ELR (cell line): ENCODE measurements at places on chromosomes 3 and 15.

DNA sequence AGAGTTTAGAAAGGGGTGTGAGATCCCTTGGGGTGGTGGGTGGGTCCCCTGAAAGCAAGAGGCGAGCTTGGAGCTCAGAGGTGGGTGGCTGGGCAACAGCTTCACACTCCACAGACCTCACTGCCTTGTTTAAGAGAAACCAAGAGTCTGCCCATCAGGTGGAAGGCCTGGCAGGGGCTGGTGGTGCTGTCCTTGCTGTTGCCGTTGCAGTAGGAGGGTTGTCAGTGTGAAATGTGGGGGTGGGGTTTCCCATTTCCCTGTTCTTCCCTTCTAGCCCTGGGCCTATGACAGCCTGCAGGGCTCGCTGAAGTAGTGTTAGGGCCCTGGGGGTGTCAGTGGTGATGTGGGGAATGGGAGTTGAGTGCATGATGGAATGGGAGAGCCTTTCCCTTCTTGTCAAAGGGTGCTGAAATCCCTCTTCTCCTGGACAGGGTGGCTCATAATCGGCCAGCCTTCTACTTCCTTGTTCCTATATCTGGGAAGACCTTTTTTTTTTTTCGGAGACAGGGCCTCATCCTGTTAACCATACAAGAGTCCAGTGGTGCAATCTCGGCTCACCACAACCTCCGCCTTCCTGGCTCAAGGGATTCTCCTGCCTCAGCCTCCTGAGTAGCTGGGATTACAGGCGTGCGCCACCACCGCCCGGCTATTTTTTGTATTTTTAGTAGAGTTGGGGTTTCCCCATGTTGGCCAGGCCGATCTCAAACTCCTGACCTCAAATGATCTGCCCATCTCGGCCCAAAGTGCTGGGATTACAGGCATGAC lies 4.3 kb downstream of the PLEKHO2 start:
- no peak for DNase-seq

GRCh38 chr3:6605227-6605626 lies 255.7 kb upstream of the GRM7 start:
- DNase-seq = no peak

DNA sequence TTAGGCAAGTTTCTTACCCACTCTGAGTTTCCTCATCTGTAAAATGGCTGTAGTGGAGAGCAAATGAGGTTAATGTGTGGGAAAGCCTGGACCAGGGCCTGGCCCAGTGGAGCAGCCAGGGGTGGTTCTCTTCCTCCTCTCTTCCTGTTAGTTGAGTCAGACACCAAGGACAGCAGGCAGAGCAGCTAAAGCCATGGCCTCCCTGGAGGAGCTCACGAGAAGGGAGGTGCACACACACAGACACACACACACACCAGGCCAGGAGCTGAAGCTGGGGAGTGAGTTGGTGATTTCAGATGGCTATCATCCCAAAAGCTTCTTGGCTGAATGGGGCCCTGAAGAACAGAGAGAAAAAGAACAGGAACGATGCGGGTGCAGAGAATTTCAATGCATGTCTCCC lies 33.2 kb upstream of the TSPAN3 start:
- no peak for DNase-seq

DNA sequence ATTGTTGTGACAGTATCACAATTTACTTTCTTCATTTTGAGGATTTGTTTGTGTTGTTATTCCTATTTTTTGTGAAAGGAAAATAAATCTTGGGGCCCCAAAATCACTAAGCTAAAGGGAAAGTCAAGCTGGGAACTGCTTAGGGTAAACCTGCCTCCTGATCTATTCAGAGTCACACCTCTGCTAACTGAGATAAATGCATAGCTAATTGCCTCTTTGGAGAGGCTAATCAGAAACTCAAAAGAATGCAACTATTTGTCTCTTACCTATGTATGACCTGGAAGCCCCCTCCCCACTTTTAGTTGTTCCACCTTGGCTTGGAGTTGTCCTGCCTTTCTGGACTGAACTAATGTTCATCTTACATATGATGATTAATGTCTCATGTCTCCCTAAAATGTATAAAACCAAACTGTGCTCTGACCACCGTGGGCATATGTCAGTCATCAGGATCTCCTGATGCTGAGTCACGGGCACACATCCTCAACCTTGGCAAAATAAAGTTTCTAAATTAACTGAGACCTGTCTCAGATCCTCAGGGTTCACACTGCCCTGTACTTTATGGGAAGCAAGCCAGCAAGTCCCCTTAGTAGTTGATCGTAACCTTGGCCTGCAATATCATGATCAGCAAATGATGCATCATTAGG lies 523.2 kb upstream of the GOLIM4 start:
- no peak for DNase-seq

- peak; percentile 23 for DNase-seq
Measured at GRCh38 chr15:51678096-51678495, 3.2 kb upstream of the SCG3 start.

GRCh38 chr3:57961828-57962447 lies 46.3 kb upstream of the FLNB start:
- peak; percentile 78 for DNase-seq

DNA sequence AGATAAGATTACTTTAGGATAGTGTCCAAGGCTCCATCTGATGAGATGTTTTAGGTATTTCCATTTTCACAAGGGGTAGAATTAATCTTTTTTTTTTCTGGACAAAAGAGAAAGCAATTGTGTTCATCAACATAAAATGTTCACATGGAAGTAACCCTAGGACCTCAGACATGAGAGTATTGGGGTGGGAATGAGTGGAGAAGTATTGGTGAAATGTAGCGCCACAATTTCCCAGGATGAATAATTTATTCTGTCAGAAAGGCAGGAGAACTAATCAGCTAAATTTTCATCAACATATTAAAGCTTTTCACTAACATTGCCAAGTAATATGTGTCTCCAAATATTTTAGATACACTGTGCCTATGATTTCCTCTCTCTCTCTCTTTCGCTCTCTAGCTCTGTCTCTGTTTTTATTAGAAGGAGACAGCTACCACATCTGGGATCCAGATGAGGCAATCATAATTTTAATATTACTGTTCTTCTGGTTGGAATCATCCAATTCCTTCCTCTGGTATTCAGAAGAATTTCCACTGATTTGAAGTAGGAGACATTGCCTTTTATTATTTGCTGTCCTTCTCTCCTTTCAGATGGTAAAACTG lies 21.6 kb upstream of the ZNF280D start:
- no peak for DNase-seq

DNA sequence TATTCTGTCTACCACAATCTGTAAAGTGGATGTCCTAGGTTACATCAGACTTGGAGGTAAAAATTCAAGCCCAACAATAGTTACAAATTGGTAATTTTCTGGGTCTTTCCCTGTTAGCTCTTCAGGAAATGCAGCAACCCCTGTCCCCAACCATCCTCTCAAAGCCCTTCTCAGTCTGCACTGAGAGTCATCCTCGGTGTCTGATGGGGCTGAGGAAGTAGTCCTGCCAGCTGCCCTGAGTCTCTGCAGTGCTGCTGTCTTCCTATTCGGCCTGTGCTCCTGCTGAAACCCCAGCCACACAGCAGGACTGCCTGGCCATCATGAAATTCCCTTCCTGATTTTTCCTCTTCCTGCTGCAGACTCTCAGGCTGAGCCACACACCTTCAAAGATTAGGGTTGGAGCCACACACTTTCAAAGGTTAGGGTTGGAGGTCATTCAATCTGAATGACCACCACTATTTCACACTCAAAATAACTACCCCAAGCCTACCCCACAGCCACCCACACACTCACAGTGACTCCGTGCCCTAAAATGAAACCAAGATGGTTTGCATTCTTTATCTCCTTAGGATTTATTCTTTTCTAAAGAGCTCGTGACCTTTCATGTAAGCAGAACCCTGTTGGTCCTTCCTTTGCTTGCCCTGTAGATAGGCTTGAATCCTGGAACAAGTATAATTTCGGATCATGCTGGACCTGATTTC lies 17.6 kb downstream of the TRIM42 start:
- DNase-seq = no peak

GRCh38 chr3:89314454-89315098 lies 207.2 kb downstream of the EPHA3 start:
- peak; percentile 8 for DNase-seq

DNA sequence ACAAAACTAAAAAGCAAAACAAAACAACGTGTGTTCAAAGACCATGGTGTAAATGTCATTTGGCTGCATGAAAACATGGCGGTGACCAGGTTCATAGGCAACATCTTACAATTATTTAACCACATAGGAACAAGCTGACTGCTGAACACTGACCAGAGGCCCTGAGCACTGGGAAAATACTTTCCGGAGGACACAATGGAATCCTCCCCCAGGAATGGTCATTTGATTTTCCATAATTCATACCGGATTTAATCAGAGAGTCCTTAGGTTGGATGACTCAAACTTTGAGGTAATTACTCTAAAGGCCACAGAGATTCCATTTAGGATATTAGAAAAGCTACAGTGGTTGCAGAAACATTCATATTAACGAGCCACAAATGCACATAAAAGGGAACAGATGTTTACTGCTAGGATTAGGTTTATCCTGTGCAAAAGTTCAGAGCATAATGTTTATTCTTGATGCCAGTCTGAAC lies 254.7 kb downstream of the NR1D2 start:
- DNase-seq = peak; percentile 53

DNA sequence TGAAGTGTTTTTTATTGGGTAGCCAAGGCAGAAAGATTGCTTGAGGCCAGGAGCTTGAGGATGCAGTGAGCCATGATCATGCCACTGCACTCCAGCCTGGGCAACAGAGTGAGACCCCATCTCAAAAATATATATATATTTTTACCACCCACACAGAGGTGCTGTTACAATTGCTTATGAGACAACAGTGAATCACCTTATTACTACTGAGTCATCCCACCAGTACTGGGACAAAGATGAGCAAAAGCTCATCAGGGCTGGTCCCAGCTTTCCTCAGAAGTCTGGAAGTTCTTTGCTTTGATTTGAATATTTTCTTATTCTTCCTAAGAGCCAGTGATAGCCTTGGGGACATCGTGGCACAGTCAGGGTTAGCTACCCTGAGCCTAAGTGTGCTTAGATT lies 207.7 kb downstream of the SOX2 start:
- DNase-seq = peak; percentile 14

- DNase-seq = peak; percentile 44
Measured at GRCh38 chr3:14640157-14640562, 11.4 kb upstream of the CCDC174 start.

- DNase-seq = no peak
Measured at GRCh38 chr3:54123776-54124196, 1.4 kb downstream of the CACNA2D3 start.

- peak; percentile 44 for DNase-seq
Measured at GRCh38 chr3:24521420-24522145, 26.9 kb upstream of the THRB start.

DNA sequence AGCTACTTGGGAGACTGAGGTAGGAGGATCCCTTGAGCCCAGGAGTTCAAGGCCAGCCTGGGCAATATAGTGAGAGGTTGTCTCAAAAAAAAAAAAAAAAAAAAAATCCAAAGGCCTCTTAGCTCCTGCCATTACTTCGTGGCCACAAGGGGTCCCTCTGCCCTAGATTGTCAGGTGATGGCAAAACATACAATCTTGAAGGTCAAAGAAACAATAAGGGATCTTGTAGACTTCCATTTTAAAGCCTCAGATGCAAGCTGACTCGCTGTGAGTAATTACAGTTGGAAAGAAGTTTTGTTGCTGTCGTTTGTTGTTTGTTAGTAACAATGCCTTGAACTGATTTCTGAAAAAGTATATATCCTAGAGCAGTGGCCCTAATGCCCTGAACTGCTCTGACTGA lies 55.9 kb upstream of the PLCL2 start:
- peak; percentile 80 for DNase-seq

DNA sequence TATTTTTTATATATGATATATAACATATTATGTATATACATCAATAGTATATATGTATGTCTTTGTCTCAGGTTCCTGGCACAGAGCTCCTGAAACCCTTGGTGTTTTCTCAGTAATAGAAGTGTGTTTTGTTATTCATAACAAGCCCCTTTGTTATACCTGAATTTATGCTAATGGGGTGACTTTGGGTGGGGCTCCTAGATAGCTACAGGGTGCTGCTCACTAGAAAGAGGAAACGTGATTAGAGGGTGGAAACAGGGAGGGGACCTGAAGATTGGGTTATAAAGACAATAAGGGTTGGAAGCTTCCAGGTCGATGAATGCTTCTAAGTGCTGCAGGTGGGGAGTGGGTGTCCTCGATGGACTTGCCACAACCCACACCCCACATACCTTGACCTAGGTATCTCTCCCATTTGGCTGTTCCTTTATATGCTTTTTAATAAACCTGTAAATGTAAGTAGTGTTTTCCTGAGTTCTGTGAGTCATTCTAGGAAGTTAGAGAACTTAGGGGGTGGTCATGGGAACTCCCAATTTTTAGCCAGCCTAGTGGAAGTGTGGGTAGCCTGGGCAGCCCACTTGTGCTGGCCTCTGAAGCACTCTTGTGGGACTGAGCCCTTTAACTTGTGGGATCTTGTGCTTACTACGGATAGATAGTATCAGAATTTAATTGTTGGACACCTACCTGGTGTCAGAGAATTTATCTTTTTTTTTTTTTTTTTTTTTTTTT lies 36.9 kb upstream of the C15orf39 start:
- no peak for DNase-seq

DNA sequence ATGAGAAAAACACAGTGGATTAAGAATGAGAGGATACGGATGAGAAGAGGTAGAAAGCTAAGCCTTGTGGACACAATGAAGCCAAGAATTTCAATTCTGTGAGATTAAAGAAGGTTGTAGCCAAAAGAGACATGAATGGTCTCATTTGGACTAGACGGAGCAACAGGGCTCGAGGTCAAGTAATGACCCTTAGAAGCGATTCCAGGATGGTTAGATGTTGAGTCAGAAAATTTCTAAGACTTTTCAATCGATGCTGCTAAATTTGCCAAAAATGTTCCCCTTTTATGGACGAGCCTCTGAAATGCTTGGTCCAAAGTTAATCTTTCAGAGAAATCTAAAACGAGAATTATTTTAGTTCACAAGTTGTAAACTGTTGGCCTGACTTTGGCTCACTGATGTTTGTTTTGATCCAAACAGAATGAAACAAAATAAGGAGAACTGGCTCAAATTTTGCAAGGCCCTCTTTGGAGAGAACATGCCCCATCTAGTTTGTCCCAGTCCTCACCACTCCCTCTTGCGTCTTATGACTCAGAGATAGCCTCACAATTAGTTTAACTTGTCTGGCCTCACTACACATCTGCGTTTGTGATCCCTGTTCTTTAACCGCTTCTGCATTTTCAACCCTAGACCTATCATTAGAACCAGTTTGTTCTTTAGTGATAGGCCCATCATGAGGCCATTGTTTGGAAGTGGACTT lies 235.5 kb downstream of the PDZRN3 start:
- DNase-seq = no peak

- DNase-seq = no peak
Measured at GRCh38 chr15:72169921-72170611, 27.5 kb downstream of the GRAMD2A start.

GRCh38 chr15:101276501-101277037 lies 716 bp downstream of the SELENOS start:
- peak; percentile 67 for DNase-seq

DNA sequence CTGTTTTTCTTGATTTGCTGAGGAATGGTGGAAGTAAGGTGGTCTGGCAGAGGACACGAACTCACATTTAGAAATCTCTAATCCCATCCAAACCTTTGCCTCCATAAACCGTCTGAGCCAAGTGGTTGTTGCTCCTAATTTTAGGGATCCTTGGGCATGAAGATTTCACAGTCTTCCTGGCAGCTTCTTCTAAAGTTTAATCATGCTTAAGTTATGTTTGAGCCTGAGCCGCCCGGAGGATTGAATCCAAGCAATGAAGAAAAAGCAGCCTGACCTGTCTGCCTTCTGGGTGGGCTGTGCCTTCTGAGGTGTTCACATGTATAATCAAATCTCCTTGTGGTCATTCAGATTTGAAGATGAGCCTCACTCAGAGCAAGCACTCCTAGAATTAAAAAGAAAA lies 249.0 kb downstream of the CD47 start:
- no peak for DNase-seq

GRCh38 chr3:46354478-46354877 lies 567 bp downstream of the CCR2 start:
- no peak for DNase-seq
